ENCODE measurements at places on chromosomes 12 and 14. TPM values are rescaled to one million over a fixed set of nuclear protein-coding genes. Genes with fewer than 3 reads are reported as not detected.

CABP1 gene
- 0.77 TPM for total RNA-seq

PARP2 gene
- total RNA-seq = 12.5 TPM

MIP gene
- not detected for total RNA-seq

CLEC6A gene
- total RNA-seq = not detected

EPYC gene
- total RNA-seq = not detected

IL31 gene
- not detected for total RNA-seq

GZMB gene
- total RNA-seq = 3.0 TPM

OR5AU1 gene
- not detected for total RNA-seq

KRT4 gene
- not detected for total RNA-seq

HCAR3 gene
- 0.12 TPM for total RNA-seq

HOXC9 gene
- not detected for total RNA-seq

SLC2A3 gene
- total RNA-seq = 21.6 TPM

- no peak for DNase-seq
Measured at GRCh38 chr14:100567009-100567876, 20.0 kb downstream of the BEGAIN start.

- DNase-seq = no peak
Measured at GRCh38 chr12:30269496-30269895, 426.2 kb downstream of the IPO8 start.

GRCh38 chr12:107395817-107396216 is 289.8 kb upstream of the PWP1 start:
- DNase-seq = no peak

DNA sequence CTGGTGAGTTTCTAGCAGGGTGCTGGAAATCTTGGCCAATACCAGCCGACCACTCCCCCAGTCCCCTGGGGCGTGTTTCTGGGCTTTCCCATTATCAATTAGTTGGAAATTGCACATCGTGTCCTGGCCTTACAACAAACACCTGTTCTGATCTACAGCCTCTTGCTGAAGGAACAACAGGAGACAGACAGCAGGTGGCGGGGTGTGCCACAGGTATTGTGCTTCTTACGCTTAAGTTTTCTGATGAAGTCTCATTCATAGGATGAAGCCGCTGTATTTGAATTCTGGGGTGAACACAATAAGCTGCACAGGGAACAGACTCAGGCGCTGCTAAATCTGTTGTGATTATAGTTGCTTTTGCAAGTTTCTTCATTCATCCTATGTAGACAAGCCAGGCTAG is 703 bp downstream of the HIGD1C start:
- no peak for DNase-seq

DNA sequence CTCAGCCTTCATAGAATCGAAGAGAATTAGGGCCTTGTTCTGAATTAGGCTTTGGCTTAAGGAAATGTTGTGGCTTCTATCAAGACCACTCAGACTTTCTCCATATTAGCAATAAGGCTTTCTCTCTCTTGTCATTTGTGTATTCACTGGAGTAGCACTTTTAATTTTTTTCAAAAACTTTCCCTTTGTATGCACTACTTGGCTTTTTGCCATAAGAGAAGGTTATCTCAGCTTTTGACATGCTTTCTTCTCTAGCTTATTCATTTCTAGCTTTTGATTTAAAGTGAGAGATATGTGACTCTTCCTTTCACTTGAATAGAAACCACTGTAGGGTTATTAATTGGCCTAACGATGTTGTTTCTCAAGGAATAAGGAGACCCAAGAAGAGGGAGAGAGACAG is 244.2 kb downstream of the GPHN start:
- no peak for DNase-seq

DNA sequence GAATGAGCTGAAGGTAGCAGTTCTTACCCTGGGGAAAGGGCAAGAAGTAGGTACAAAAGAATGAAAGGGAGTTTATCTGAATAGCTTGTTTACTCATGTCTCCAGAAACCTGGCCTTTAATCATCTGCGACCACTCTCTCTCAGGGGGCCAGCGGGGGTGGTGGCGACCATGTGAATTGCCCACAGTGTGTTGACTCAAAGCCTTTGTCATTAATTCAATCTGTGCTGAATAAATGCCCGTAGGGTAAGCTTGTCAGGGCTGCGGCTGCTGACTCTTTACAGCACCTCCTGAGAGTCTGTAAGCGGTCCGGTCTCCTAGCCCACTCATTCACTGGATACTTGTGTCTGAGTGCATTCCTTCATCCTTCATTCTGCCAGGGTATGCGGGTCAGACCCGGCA is 874.4 kb downstream of the SLC6A15 start:
- no peak for DNase-seq

- DNase-seq = no peak
Measured at GRCh38 chr14:92656306-92657081, 91.9 kb downstream of the LGMN start.

GRCh38 chr12:116880817-116881324 is 370 bp downstream of the HRK start:
- peak; percentile 38 for DNase-seq

DNA sequence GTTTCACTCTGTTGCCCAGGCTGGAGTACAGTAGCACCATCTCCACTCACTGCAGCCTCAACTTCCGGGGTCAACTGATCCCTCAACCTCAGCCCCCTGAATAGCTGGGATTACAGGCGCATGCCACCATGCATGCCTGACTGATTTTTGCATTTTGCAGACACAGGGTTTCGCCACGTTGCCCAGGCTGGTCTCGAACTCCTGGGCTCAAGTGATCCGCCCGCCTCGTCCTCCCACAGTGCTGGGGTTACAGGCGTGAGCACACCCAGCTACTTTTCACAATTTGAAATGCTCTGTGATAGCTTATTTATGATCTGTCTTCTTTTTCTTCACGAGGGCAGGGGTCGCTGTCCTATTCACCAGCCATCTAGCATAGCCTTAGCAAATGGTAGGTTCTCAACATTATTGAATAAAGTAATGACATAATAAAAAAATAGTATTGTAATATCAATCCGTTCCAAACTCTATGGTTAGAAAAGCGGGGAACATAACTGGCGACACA is 477 bp upstream of the DDX47 start:
- no peak for DNase-seq

- DNase-seq = no peak
Measured at GRCh38 chr12:11861864-11862600, 208.7 kb upstream of the BCL2L14 start.

DNA sequence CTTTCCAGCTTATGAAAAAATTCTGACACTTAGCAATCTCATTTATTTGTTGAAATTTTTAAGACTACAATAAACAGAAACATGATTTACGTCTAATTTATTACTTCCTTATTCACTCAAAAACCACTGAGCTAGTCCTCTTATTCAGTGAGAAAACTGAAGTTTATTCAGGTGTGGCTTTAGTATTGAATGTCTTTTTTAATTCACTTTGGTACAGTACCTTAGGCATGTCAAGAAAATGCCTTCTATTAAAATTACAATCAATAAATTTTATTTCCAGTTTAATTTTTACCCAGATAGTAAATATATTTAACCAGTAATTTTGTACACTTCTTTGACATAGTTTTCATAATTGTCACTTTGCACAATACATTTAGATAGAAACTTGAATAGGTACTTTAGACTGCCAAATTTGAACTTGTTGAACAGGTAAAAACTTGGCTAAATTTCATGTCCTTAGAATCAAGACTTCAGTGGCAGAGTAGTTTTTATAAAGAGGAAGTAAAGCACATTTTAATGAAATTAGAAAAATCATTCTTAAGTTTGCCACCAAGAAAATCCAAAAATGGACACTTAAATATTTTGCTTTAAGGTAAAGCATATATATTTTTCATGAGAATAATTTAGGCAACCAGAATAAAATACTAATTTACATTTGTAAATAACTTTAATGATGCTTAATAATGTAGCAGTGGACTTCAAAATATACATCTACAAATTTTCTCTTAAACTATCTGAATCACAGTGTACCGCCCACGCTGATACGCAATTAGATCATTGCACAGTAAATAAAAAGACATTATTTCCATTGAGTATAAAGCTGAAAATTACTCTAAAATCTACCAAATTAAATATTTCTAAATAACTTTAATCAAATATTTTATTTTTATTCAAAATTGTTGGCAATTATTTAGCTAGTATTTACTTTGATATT is 159.1 kb downstream of the RASSF9 start:
- DNase-seq = no peak

- DNase-seq = peak; percentile 57
Measured at GRCh38 chr14:104639885-104640548, 35.4 kb upstream of the TMEM179 start.

GRCh38 chr12:29343022-29343799 is 37.8 kb downstream of the ERGIC2 start:
- DNase-seq = no peak

GRCh38 chr12:12823300-12823699 is 10.2 kb downstream of the DDX47 start:
- no peak for DNase-seq

- no peak for DNase-seq
Measured at GRCh38 chr14:88848571-88848970, 24.1 kb downstream of the TTC8 start.

- DNase-seq = no peak
Measured at GRCh38 chr14:52342849-52343596, 28.9 kb downstream of the PTGER2 start.

DNA sequence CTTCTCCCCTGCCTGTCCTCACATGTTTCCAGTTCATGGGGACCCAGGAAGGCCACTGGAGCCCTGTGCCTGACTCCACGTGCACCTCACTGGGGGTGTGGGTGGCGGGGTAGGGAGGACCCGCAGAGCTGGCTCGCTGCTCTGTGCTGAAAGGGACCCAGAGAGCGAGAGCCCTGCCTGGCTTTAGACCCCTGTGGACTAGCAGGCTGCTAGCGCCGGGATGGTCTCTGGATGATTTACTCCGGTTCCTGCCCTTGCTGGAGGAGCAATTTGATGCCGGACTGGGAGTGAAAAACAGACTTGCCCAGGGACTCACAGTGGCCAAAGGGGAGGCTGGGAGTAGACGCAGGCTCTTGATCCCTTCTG is 49.0 kb downstream of the NTF3 start:
- DNase-seq = no peak

DNA sequence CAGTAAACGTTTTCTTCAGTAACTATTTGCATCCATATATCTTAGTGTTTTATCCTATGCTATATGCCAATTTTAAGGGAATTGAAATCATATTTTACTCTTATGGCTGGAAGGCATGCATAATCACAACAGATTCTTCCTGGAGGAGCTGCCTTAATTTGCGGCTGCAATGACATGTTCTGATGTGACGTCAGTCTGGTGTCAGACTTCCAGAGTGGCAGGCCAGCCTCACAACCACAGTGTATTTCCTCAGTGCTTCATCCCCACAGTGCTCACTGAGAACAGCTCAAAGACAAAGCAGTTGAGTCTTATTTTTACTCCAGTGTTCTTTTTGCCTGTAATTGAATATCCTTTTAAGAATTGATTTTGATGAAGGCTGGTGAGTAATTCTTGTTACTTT is 107.1 kb downstream of the PLEKHA5 start:
- DNase-seq = no peak

GRCh38 chr12:54040148-54040494 is 7.3 kb downstream of the HOXC5 start:
- no peak for DNase-seq

DNA sequence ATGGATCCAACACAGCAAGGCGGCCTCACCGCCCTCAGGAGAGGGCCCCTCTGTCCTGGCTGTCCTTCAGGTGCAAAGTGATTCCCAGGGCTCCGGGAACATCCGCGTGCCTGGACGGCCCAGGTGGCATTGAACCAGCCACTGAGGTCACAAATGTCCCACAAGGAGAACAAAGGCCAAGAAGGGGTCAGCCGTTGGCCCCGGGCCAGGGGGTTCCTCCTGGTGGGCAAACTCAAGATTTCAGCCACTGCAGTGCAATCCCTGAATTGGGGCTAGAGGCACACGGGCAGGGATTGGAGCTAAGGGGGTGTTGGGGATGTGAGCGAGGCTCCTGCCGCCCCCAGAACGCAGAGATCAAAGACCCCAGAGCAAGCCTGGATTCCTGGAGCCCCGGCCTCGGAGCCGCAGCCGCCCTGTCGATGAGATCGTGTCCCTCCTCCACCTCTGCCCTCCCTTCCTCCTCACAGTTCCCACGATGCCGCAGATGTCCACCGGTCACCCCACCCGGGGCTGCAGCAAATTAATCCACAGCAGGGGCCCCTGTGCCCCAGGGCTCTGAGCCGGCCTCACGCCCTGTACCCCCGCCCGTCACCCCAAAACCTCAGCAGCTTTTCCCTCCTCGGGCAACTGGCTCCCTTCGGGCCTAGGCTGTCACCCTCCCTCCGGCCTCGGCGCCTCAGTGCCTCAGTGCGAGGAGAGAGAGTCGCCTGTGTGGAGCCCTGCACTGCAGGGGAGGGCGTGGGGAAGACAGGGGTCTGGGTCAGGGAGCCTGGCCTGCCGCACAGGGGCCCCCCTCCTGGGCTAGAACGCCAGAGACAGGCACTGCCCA is 56.7 kb upstream of the GALNT9 start:
- DNase-seq = no peak

DNA sequence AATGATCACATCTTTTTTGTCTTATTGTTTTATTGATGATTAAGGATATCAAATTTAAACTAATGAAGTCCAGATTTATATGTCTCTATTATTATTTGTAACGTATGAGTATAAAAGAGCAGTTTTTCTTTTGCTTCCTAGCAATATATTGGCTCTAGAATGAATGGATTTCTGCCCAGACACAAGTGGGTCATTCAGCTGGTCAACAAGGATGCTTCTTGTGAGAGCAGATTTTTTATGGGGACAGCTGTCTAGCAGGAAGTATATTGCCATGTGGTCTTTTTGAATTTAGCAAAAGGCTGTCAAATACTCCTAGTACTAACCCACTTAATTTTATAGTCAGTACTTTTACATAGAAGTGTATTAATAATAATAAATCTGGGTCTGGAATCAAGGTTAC is 1071.1 kb upstream of the FLRT2 start:
- DNase-seq = no peak

DNA sequence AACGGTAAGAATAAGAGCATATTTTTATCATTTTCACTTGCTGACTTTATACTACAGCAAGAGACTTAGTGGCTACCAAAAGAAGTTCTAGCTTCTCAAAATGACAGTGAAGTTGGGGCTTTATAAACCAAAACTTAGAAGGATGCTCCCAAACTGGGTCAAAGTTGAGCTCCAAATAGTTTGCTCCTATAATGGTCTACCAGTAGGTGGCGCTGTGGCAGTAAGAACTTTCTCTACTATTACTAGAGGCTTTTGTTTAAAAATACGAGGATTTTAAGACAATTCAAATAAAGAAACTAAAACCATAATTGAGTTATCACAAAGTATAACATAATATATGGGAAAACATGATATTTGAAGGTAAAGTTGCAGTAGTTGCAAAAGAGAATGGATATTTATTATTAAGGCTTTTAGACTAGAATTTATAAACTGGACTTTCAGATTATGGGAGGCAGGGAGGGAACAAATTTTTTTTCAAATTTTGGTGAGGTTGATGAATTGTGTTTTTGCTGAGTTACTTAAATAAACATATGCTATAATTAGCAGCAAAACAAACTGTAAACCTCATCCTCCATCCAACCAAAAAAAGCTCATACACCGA is 75.0 kb downstream of the TGFB3 start:
- peak; percentile 78 for DNase-seq

DNA sequence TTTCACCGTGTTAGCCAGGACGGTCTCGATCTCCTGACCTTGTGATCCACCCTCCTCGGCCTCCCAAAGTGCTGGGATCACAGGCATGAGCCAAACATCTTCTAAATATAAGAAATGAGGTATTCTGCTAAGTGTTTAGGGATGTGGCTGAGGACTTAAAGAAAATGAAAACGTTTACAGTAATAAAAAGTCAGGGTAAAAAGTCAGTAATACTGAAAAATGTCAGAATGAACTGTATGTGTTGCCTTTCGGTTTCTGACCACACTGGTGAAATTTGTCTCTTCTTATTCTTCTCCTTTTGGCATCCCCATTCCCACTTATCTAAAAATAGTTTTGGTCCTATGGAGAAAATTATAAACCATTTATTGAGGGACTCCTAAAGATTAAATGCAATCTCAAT is 20.5 kb downstream of the TMEM116 start:
- DNase-seq = no peak

GRCh38 chr14:87600240-87600639 is 392.7 kb downstream of the GALC start:
- DNase-seq = no peak

All from colonic mucosa (tissue), 4 donors.